ENCODE measurements at places on chromosomes 7 and 10.

DNA sequence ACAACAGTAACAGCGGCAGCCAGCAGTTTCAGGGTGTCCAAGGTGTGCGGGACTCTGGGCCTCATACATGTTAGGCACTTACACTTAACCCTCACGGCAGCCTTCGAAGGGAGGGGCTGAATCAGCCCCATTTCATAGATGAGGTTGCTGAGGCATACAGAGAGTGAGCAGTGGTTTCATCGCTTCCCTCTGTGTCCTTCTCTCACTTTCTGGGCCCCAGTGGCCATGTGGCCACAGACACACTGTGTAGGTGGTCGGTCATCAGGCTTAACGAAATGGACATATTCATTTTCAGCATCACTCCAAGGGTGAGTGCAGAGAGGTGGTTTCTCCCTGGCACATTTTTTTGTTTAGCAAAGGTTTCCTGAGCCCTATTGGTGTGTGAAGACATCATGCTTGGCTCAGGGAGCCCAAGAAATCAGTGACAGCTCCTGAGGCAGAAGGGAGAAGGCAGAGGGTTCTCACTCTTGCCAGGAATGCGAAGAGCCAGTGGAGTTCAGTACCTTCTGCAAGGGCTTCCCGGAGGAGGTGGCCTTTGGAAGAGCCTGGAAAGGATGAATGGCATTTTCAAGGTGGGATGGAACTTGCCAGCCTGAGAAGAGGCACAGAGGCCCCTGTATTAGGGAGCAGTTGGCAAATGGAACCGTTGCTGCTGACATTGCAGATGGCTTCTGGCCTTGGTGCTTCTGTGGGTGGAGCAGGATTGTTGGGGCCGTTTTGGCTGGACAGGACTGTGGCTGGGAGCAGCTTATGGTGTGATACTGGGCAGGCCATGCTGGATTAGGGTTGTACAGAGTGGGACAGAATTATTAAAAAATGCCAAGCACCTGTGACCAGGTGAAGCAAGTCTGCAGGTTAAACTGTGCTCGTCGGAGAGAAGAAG, 61.7 kb upstream of the PPIF start:
- DNase-seq, result no peak

GRCh38 chr10:36171556-36171952, 529.5 kb upstream of the FZD8 start:
- DNase-seq, result no peak

- DNase-seq, result no peak
These were observed 43.6 kb upstream of the LRRC17 start for GRCh38 chr7:102869195-102869594.

- DNase-seq, result no peak
These were observed 277.3 kb downstream of the CELF2 start for GRCh38 chr10:11294831-11295450.

GRCh38 chr7:43538404-43538771, 44.5 kb upstream of the STK17A start:
- no peak for DNase-seq

- DNase-seq, result no peak
These were observed 427.9 kb upstream of the CELF2 start for GRCh38 chr10:10589540-10590303.

DNA sequence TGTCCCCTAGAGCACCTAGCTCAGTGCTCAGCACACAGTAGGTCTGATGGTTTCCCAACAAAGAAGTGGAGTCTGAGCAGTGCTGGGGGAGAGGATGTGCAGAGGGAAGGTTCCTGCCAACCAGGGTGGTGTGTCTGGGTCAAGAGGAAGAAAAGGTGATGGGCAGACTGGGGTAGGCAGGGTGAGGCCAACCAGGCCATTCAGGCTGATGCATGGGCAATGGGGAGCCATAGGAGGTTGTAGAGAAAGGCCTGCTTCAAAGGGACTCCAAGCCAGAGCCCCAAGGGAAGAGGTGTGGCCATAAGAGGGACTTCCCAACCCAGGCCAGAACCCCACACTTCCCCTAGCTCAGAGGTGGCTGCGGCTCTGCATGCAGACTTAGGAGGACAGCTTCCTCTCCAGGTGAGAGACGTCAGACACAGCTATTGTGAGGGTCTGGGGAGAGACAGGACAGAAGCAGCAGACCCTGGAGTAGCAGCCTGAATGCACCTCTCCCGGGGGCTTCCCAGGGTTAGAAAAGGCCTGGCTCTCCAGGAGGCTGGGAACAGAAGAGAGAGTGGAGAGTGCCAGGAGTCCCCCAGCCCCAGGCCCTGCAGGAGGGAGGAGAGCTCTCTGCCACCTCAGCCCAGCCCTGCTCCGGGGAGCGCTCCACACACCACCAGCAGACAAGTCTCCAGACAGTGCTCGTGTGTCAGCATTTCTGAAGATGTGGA, 87.4 kb upstream of the ZMIZ1 start:
- DNase-seq, result no peak

GRCh38 chr7:3217166-3217565, 83.9 kb upstream of the SDK1 start:
- no peak for DNase-seq

DNA sequence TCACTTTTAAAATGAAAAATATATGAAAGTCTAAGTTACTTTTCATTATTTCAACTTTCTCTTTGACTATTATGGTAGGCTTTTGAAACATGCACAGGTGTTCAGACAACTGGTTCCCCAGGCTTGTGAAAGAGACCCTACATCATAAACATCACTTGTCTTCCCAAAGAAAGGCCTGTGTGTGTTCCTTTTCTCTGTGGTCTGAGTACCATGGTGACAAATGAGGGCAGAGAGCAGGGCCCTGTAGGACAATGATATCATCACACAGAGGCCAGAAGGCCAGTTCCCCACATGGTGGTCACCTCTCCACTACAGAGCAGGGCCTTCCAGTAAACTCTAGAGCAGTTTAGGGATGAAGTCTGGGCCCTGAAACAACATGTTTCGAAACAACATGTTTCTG, 288.8 kb downstream of the USP6NL start:
- DNase-seq, result no peak

- no peak for DNase-seq
These were observed 178.1 kb downstream of the TMEM178B start for GRCh38 chr7:141251957-141252356.

DNA sequence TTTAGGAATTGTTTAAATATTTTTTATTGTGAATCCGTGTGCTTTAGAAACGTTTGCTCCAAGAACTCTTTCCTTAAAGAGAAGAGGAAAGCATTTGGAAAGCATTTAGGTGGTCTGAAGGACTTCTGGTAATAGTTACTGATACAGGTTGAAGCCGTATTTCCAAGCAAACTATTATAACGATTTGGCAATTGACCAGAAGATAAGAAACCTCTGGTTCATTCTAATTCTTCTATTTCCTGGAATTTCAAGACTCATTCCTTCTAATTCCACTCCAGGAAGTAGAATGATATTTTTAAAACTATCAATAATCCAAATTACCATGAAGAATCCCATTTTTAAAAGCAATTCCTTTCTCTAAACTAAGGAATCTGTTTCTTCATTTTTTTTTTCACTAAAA, 158.9 kb upstream of the AGR3 start:
- no peak for DNase-seq

GRCh38 chr10:30893208-30893607, 138.5 kb downstream of the ZNF438 start:
- no peak for DNase-seq

DNA sequence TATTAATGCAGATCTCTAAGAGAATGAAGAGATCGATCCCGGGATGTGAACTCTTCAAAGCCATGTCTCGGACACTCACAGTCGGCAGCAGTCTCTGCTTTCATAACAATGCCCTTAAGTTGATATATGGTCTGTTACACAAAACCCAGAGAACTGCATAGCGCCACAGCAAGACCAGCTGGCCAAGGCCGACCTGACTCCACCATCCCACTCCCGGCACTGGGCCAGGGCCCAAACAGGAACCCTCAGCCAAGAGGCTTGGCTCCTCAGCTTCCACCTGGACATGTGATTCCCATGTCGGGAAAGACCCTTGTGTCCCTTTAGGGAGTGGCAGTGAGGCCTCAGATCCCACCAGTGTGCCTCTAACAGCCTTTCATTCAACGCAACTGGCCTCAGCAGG, 106.6 kb upstream of the RNF32 start:
- no peak for DNase-seq

GRCh38 chr10:70669732-70670317, 2.5 kb upstream of the ADAMTS14 start:
- DNase-seq, result no peak

DNA sequence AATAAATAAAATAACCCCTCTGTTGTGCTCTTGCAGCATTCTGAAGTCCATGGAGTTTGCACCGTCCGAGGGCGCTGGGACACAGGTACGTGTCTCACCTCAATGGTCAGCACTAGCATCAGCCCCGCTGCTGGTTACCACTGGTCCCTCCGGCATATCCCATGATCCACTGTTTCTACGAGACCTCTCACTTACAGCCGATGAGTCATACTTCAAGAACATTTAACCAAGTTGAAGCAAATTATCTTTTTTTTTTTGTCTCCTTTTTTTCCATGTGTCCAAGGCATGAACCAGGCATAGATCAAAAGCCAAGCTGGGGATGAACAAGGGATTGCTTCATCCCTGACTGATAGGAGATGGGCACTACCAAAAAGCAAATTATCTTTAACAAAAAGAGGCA, 92.9 kb upstream of the SH2B2 start:
- no peak for DNase-seq

DNA sequence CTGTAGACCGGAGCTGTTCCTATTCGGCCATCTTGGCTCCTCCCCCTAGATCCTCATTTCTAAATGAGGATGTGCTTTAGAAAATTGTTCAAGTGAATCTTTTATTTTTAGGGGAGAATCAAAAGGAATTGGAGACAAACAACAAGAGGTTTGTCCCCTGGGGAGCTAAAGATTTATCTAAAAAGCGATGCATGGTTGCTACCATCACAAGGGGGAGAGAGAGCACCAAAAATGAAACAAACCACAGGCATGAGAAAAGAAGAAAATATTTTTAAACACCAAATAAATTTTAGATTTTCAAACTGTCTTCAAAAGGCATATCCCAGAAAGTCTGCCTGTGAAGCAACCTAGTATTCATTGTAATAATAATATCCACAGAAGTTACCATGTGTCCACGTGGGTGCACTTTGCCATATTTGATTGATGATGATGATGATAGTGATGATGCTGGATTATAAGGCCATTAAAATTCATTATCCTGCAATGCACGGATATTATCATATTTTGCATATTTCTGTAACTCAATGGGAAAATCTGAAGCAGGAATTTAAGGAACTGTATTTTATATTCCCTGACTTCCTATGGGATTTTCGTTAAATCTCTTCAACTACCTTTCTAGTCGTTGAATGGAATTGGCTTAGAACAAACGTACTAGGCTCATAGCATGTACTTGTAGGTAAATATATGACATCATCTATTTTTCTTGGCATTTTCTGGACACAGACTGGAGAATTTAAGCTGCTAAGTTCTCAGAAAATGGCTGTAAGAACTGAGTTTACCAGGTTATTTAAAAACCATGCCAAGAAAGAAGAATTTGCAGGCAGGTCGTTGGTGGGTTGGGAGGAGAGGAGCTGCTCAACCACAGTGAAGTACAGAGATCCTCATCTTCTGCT, 171.6 kb downstream of the WDR37 start:
- no peak for DNase-seq

DNA sequence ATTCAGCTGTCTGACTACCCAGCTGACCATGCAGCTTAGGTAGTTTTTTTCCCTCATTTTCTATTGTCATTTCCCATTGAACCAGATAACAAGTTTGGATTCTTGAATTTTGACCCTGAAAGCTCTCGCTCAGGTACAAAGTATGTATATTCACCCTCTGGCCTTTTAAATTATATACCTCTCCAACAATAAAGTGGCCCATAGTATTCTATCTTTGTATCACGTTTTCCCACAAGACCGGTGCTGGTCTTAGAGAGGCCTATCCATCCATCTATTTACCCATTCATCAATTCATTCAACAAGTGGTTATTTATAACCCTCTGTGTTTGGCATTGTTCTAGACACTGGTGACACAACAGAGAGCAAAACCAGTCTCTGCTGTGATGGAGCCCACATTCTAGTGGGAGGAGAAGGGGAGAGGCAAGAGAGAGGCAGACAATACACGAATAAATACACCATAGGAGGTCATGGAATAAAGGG, 35.2 kb upstream of the NPSR1 start:
- DNase-seq, result no peak

- DNase-seq, result peak; percentile 14
These were observed 738 bp downstream of the POM121 start for GRCh38 chr7:72925546-72926120.

DNA sequence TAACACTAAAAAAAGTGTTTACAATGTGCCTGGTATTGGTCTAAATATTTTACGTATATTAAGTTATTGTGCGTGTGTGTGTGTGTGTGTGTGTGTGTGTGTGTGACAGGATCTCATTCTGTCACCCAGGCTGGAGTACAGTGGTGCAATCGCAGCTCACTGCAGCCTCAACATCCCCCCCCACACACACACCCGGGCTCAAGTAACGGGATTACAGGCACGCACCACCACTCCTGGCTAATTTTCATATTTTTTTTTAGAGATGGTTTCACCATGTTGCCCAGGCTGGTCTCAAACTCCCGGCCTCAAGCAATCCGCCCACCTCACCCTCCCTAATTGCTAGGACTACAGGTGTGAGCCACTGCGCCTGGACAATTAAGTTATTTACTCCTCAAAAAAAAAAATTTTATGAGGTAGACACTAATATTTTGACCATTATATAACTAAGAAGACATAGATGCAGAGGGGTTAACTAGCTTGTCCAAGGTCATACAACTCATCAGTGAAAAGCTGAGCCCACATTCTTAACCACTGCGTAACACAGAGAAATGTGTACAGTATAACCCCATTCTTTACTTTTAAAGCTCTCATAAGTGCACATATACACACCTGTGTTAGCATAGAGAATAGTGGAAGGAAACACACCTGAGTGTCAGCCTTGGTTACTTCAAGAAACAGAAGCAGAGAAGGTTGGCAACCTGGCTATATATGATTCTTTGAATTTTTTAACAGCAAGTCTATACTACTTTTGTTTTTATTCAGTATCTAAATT, 35.0 kb downstream of the DNAJC12 start:
- no peak for DNase-seq

- DNase-seq, result no peak
These were observed 303.8 kb downstream of the KCNMA1 start for GRCh38 chr10:77333610-77334340.

GRCh38 chr10:98644466-98644865, 197.7 kb upstream of the HPS1 start:
- peak; percentile 51 for DNase-seq

GRCh38 chr7:106978425-106979420, 65.8 kb upstream of the PRKAR2B start:
- no peak for DNase-seq

- DNase-seq, result no peak
These were observed 63.0 kb downstream of the PIP4K2A start for GRCh38 chr10:22651276-22651980.
